ENCODE measurements at places on chromosomes 3 and 15.

- no peak for DNase-seq
These were observed at the start of gene ZBTB11 for GRCh38 chr3:101676765-101677435. ZBTB11 (minus strand) TSS chr3:101677132; CDS start chr3:101676914, 218 bp downstream.

DNA sequence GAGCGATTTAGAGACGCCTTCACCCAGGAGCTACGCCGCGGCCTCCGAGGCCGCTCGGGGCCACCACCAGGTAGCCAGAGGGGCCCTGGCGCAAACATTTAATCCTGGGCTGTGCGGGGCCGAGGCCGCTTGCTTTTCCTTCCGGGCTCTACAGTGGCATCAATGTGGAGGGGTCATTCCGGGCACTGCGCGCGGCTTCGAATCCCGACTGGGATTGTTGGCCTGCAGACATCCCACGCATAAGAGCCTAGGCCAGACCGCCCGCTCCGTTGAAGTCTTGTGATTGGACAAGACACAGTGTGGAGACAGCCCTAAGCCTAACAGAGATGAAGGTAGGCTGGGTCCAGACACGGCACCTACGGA, 568 bp upstream of the NCBP2 start:
- peak; percentile 3 for DNase-seq

GRCh38 chr3:9316881-9317361, 45.9 kb upstream of the THUMPD3 start:
- DNase-seq: peak; percentile 37

- DNase-seq: no peak
These were observed 244.7 kb upstream of the ONECUT1 start for GRCh38 chr15:53034767-53035245.

DNA sequence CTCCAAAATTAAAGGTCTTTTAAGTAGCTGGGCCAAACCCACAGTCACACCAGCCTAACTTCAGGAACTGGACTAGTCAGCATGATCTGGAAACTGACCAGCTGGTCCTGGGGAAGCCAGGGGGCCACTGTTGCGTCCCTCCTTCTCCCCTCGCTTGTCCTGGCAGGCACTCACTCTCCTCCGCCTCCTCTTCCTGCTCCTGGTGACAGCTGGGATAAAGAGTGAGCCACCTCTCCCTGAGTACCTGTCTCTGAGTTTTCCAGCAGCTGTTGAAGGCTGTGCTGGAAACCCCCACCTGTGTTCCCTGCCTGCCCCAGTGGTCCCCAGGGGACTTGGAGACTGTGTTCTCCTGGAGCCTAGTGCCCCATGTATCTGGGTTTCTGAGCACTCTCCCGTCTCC, 56.0 kb downstream of the FGD5 start:
- DNase-seq: no peak
